Anterior cingulate cortex (tissue), 58 donors: ENCODE measurements at places on chromosomes 1 and 21.

DNA sequence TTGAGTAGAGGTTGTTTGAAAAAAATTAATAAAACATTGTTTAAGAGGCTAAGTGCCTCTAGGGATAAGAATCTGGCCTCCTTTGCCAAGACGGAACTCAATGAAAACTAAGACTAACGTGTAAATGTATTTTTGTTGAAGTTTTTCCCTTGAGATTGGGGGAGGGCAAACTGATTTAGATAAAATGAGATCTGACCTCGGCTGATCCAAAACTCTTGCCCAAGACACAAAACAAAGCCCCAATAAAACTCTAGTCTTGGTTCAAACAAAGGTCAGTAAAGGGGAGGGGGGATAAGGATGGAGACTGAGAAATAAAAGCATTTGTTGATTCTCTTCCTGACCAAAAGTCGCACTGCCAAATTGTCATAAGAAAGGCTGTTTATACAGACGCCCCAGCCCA, 134.8 kb upstream of the DPT start:
- DNase-seq, result no peak

DNA sequence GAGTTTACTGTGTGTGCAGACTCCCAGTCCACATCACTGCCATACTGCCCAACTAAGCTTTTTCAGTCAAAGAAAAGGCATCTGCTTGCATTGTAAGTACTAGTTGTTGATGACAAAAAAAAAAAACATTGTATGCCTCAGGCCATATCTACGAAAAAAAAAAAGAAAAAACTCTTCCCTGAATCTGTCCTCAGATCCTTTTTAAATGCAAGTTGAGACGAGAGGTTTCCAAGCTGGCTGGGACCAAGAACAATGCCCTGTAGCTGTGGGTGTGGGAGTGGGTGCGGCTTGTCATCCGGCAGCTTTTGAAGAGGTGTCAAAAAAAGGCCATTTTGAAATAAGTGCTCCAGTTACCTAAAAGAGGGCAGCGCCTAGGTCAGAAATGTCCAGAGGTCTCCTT, 29.2 kb upstream of the HHAT start:
- DNase-seq, result no peak

GRCh38 chr1:53038566-53038965, 23.4 kb upstream of the PODN start:
- DNase-seq, result no peak

DNA sequence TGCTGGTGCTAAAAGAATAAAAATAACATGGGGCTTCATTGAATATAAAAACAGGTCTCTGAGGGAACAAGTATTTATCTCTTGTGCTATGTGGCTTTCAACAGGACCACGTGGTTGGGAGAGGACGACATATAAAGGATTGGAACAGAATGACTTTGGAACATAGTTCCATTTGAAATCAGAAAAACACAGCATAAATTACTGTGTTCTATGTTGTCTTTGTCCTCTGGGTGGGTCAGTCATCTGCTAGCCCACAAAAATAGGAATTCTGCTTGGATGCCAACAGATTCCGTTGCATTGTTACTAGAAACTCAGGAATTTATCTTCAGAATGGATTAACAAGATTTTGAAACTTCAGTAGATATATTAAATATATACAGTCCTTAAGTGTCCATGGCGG, 5.9 kb downstream of the CEP85 start:
- DNase-seq, result no peak

DNA sequence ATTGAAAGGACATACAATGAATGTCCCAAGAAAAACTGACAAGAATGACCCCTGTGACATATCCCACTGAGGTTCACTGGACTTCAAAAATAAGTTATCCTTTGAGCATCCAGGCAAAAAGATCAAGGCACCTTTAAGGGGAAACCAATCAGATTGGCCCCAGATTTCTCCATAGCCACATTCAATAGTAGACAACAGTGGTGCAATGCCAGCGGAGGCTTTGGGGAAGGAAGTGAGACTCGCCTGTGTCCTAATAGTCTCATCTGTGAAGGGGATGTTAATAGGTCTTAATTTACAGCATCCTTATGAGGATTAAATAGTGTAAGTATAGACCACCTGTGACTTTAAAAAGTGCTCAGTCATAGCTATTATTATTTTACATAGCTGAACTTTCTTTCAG, 21.5 kb downstream of the RPL5 start:
- DNase-seq, result no peak

DNA sequence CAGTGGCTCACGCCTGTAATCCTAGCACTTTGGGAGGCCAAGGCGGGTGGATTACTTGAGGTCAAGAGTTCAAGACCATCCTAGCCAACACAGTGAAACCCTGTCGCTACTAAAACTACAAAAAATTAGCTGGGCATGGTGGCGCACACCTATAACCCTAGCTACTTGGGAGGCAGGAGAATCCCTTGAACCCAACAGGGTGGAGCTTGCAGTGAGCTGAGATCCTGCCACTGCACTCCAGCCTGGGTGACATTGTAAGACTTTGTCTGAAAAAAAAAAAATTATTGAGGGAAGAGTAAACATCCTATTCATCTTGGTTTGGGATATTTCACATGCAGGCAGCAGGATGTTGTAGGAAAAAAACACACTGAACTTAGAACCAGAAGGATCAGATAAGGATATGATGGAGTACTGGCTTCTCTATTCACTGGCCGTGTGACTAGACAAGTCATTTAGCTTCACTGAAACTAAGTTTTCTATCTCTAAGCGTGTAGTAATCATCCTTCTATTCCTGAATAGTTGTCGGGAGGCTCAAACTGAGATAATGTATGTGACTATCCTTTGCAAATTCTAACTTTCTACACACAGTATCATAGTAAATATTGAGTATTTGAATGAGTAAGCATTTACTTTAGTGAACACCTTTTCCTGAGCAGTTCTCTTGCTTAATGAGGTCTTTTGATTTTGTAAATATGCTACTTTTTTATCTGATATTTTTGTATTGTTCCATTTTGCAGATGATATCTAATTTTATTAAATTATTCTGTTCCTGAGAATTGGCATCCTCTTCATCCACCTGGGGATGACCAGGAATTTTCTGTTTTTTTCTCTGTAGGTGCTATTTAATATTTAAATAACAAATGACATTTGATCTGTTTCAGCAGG, 18.2 kb downstream of the CAP1 start:
- no peak for DNase-seq
